Activated T-cell treated with anti-CD3 and anti-CD28 coated beads, Interleukin-2, amount 50 U/mL, for 4 hours (primary cell): ENCODE measurements at places on chromosomes 3 and 15. TPM values are rescaled to one million over a fixed set of nuclear protein-coding genes. Genes with fewer than 3 reads are reported as not detected.
A peak's percentile ranks its signal among the peaks of the same experiment; 100 is the strongest.

The NR1I2 gene
- 0.41 TPM for total RNA-seq

The SKOR1 gene
- total RNA-seq = 0.15 TPM

The ASB14 gene
- not detected for total RNA-seq

The MOBP gene
- total RNA-seq = not detected

The TMCO5A gene
- total RNA-seq = not detected

The NPAP1 gene
- total RNA-seq = not detected

The VGLL3 gene
- total RNA-seq = not detected

The CCR9 gene
- total RNA-seq = not detected

The AHSG gene
- total RNA-seq = 0.66 TPM

The CASR gene
- total RNA-seq = 0.16 TPM

The APOD gene
- not detected for total RNA-seq

The DENND6A gene
- total RNA-seq = 11.9 TPM

The SLC51B gene
- not detected for total RNA-seq

The CRABP1 gene
- not detected for total RNA-seq

DNA sequence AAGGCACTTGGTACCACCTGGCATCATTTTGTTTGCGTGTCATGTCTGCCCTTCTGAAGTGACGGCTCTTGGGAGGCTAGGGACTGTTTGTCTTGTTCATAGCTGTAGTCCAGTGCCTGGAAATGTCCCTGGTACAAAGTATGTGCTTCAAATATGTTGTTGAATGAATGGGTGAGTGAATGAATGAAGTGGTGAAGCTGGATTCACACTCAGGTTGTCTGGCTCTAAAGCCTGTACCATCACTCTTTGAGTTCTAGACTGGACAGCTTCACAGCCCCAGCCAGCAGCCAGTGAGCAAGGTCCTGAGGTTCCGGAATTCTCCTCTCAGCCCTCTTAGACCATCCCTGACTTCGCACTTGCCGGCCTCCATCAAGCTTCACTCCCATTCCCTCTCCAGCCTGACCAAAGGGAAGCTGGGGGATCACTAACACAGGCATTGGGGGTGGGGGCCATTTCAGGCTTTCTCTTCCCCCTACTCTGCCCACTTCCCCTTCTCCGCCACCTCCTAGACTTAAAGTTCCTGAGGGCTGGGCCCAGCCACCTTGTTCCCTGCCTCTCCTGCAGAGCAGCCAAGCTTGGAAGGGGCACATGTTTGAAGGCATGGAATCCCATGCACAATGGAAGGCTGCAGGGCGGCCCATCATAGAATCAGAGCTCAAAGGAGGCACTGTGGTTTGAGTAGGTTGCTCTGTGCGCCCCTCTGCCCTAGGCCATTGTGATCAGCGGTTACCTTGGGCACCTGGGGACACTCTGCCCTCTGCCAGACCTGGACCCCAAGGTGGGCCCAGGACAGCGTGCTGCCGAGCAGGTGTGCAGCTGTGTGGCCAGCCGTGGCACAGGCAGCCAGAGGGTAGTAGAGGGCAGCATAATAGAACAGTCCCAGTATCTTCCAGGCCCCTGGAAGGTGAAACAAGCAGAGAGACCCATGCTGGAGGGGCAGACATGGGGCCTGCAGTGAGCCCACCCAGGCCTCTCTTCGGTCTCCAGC is 7.7 kb downstream of the STRA6 start:
- no peak for DNase-seq

- peak; percentile 25 for DNase-seq
Observed at GRCh38 chr15:63191895-63192618, 2.7 kb downstream of the RAB8B start.

- no peak for DNase-seq
Observed at GRCh38 chr3:103337179-103337845, 902.5 kb downstream of the ZPLD1 start.

DNA sequence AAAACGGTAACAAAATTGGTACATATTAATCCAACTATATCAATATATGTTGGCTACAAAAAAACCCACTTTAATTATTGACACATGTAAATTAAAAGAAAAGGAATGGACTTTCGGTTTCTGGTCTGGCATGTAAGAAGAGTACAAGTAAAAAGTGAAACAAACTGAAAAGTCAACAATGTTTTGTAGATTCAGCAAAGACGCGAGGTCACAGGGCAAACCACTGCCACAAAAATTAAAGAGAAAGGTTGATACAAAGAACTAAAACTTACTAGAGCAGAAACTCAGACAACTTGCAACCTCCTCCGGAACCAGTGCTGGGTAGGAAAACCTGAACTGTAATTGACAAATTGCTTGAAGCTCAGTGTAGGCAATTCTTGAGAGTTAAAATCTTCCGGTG is 110.6 kb upstream of the ARPP21 start:
- no peak for DNase-seq

- no peak for DNase-seq
Observed at GRCh38 chr15:40949756-40950207, 3.5 kb upstream of the CHAC1 start.

- DNase-seq = no peak
Observed at GRCh38 chr3:63405882-63406281, 127.8 kb downstream of the SYNPR start.

- DNase-seq = no peak
Observed at GRCh38 chr3:32226875-32227500, 11.5 kb upstream of the CMTM8 start.

DNA sequence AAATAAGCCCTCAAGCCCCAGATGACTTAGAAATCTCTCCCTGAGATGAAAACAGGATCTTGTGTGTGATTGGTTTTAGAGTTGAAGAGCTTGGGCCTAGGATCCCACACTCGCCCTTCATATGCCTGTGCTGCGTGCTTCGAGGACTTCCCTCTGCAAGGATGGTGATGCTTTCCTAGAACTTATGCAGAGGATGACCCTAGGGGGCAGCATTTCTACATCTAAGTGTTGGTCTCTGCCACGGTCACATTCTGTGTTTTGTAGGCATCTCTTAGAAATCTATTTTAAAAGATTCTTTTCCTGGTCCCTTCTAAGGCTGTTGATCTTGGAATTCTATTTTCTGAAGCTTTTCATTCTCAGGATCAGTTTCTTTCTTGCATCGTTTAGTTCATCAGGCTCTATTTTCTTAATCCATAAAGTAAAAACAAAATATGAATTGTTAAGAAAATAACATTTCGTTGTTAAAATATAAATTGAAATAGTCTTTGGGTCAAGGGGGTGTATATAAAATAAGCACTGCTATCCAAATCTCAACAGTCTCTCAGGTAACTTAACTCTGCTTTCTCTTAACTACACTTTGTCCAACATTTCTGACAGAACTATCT is 45.7 kb downstream of the WDR76 start:
- DNase-seq = no peak

DNA sequence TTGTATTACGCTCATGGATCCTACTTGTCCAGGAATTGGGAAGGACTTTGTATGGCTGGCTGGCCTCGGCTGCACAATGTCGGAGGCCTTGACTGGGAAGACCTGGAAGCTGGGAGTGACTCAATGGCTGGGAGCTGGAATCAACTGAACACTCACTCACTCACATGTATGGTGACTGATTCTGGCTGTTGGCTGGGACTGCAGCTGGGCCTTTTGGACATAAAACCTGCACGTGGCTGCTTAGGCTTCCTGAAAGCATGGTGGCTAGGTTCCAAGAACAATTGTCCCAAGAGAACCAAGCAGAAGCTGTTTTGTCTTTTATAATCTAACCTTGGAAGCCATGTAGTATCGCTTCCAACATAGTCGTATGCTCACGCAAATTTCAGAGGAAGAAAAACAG is 38.0 kb upstream of the CMTM8 start:
- DNase-seq = no peak

DNA sequence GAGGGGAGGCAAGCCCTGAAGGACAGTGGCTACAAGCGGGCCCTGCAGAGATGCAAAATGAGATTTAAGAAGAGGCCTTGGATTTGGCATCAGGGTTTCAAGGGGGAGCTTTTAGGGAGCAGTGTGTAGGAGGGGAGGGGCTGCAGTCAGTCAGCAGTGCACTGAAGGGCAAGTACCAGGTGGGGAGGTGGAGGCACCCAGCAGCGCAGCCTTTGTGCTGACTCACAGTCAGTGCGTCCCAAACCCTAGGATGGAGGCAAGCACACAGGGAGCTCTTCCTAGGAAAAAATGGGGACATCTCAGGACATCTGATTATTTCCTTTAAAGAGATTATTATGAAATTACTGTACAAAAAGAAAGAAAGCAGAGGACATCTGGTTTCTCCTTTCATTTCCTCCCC is 80.0 kb downstream of the AAGAB start:
- no peak for DNase-seq

GRCh38 chr3:152257563-152258035 is 11.1 kb upstream of the MBNL1 start:
- DNase-seq = no peak

DNA sequence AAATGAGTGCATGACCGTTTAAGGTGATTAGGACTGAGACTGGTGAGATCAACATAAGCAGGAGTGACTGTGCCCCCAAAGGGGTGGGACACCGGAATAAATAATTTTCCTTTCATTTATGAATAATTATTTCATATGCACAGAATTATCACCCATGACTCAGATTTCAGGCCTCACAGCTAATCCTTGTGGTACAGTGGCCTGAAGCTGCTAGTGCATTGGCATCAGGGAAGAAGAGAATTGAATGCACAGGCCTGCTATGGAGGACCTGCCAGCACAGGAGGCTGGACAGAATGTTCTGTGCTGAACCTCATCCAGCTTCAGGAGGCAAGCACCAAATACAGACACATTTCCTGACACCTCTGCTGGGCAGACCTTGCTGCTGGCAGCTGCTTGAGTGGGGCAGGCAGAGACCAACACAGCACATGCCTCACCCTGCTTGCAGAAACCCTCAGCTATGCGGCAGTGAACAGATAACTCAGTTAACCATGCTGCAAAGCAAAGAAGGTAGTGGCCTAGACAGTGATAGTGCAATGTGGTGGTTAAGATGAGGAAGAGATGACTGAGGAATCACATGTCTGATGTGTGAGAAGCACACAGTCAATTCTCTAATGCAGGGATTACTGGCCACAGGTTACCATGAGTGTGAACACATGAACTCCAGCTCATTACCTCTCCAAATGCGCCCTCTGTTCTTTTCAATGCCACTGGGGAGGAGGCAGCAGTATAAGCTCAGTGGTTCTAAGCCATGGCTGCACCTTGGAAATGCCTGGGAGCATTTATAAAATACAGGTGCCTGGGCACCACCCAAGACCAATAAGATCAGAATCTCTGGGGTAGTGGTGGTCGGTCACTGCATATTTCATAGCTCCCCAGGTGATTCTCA is 68.1 kb upstream of the SCN5A start:
- DNase-seq = no peak

DNA sequence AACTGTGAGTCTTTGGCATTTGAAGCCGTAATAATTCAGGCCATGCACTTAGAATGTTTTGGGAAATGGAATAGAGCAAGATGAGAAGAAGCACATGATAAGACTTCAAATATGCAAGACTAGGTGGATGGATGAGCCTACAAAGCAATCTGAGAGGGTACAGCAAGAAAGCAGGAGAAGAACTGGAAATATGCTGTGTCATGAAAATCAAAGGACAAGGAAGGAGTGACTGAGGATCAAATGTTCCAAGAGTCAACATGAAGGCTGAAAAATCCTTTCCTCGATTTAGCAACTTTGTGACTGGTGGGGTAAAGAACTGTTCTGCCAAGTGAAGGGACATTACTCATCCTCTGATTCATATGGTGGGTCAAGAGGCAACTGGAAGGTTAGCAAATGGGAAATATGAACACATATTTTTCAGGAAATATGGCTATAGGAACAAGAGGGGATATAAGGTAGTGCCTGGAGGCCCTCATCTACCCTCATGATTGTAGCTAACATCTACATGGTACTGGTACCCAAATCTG is 803.7 kb upstream of the ARRDC4 start:
- no peak for DNase-seq

DNA sequence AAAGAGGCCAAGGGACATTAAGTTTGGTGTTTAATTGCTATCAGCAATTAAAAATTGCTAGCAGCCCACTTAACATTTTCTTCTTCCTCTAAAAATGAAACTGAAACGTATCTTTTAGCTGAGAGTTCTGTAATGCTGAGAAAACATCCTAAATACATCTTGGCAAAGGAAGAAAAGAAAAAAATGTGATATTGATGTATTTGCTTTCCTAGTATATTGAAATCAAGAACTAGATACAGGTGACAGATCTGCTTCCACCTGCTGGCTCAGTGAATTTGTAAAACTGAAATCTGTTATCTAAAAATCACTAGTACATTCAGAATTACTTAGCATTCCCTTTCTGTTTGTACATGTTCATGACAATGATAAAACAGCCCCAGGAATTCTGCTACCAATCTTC is 283.2 kb downstream of the ZBTB20 start:
- DNase-seq = no peak

DNA sequence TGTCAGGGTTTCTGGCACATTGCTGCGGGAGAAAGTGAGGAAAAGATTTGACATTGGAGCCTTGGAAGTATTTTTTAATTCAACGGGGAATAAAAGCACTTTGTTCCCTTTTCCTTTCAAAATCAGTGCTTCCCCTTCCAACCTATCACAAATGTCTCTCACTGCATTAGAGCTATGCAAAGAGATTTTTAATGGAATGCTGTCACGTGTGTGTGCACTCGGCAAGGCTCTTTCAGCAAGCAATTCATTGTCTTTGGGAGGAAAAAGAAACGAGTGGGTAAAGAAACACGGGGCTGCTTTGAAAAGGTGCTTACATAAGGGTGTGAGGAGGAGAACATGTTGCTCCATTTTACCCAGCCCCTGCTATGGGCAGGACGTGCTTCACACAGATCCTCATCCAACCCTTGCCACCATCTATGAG is 490.4 kb upstream of the PROK2 start:
- DNase-seq = no peak

DNA sequence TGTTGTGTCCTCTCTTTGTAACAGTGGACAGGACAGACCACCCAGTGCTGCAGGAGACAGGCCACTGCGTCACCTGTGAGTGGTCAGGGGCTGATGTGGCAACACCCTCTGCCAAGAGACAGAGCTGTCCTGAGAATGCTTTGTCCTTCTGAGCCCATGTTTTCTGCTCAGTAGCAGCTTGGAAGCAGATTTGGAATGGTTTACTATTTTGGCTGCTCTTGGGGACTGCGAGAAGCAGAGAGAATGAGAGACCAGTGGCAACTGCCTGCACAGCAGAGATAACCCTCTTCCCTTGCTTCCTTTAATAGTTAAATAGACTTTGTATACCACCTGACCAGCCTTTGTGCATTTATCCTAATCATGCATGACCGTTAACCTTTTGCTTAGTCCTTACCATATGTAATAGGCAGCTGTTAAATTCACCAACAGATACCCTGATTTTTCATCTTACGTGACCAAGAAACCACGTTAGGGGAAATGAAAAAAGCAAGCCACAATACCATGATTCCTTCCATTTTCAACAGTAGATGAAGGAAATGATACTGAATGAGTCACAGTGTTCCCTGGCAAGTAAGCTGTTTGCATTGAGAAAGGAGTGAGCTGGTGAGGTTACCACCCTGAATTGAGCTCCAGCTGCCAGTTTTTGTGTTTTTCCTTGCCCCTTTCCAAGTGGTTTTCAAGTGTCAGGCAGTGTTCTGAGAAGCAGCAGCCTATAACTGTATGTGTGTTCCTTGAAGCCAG is 35.5 kb downstream of the B3GALNT1 start:
- DNase-seq = no peak

- DNase-seq = no peak
Observed at GRCh38 chr3:161420746-161421145, 49.4 kb upstream of the SPTSSB start.

- no peak for DNase-seq
Observed at GRCh38 chr3:138902171-138902570, 44.8 kb downstream of the FOXL2 start.
